Ovary (tissue), 10 donors: ENCODE measurements at places on chromosomes 5 and 9. TPM values are rescaled to one million over a fixed set of nuclear protein-coding genes. Genes with fewer than 3 reads are reported as not detected.

CHSY3 gene
- total RNA-seq: 1.00 TPM

DNA sequence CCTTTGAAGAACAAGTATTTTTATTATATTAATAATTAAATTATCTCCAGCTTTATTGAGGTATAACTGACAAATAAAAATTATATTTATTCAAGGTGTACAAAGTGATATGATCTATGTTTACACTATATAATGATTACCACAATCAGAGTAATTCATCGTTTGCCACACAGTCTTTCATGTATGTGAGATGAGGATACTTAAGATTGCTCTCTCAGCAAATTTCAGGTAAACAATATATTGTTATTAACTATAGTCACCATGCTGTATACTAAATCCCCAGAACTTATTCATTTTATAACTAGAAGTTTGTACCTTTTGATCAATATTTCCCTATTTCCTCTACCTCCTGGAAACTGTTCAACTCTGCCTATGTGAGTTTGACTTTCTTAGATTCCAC lies 16.7 kb upstream of the CCNO start:
- no peaks in the 10 kb centered on the region for H3K27me3 ChIP-seq
- no peak overlapping the region for H3K27ac ChIP-seq
- no peak for DNase-seq
- no peaks in the 10 kb centered on the region for H3K4me1 ChIP-seq

DRD1 gene
- total RNA-seq: 0.15 TPM

FOXD4L5 gene
- 0.07 TPM for total RNA-seq

CDC20B gene
- 10.7 TPM for total RNA-seq

GLDC gene
- total RNA-seq: 2.9 TPM

- H3K27ac ChIP-seq: no peak overlapping the region
- H3K4me1 ChIP-seq: no peaks in the 10 kb centered on the region
- H3K4me3 ChIP-seq: no peak overlapping the region
- no peaks in the 10 kb centered on the region for H3K36me3 ChIP-seq
These were observed 488.5 kb downstream of the NR2F1-AS1 start for GRCh38 chr5:93092349-93093105.

- H3K4me1 ChIP-seq: no peaks in the 10 kb centered on the region
- no peak for DNase-seq
- H3K36me3 ChIP-seq: no peaks in the 10 kb centered on the region
- no peak overlapping the region for H3K27ac ChIP-seq
- H3K27me3 ChIP-seq: no peaks in the 10 kb centered on the region
These were observed 164.7 kb downstream of the RFX3 start for GRCh38 chr9:3361116-3361515.

BRD3OS gene
- 23.4 TPM for total RNA-seq

DNA sequence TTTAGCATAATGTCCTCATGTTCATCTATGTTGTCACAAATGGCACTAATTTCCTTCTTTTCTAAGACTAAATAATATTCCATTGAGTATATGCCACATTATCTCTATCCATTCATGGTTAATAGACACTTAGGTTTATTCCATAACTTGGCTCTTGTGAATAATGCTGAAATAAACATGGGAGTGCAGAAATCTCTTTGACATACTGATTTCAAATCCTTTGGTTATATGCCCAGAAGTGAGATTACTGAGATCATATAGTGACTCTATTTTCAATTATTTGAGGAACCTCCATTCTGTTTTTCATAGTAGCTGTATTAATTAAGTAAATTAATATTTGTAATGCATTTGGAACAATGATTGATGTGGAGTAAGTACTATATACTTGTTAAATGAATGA lies 13.0 kb downstream of the SMIM3 start:
- H3K36me3 ChIP-seq: no peaks in the 10 kb centered on the region
- H3K27me3 ChIP-seq: no peaks in the 10 kb centered on the region
- no peaks in the 10 kb centered on the region for H3K4me1 ChIP-seq

DBH gene
- total RNA-seq: not detected
